Activated CD4-positive, CD25-positive, alpha-beta regulatory T cell treated with anti-CD3 and anti-CD28 coated beads, Interleukin-2, amount 50 U/mL, for 72 hours (primary cell): ENCODE measurements at places on chromosomes 7 and 10.

GRCh38 chr10:22710139-22710745, 4.1 kb downstream of the PIP4K2A start:
- DNase-seq: no peak

DNA sequence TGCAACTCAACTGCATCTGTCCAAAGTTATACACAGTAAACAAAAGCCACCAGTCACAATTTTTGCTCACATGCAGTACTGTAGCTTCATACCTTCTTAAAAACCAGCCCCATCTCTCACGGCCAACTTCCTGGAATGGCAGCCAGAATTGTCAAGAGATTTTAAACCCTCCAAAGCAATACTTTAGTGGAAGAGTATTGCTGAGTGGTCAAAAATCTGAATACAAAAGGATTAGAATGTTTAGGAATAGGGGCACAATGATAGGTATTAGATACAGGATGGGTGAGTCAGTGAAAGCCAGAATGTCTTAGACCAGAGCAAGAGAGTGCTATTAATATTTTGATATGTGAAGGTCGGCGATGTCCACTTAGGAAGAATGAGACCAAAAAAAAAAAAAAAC, 193.9 kb downstream of the AGMO start:
- DNase-seq: no peak

GRCh38 chr10:59002011-59002410, 174.4 kb upstream of the PHYHIPL start:
- DNase-seq: no peak

DNA sequence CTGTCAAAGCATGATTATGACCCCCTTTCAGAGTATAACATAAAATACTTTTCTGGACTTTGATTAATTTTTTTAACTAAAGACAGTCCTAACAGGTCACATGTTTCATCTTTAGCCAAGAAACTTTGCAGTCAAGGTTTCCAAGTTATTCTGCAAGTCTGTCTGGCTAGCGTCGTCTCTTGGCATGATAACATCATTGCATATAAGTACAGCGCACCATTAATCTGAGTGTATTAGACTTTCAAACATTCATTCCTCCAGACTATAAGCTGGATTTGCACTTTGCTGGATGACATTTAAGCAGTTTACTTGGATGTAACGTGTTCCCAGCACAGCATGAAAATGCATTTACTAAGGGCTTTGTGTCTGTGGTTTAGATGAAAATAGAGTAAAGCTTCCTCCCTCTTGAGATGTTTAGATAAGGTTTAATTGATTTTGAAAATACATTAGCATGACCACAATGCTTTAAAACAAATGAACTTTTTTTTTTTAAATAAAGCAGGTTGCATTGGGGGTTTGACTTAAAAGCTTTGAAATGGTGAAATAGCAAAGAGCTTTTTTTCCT, 349.0 kb upstream of the MTPN start:
- DNase-seq: no peak

GRCh38 chr10:120975072-120975867, 124.1 kb downstream of the WDR11 start:
- DNase-seq: no peak

GRCh38 chr10:124459395-124459794, 2.2 kb upstream of the LHPP start:
- no peak for DNase-seq
